ENCODE measurements at places on chromosomes 2 and 18.

- no peak for DNase-seq
Observed at GRCh38 chr2:150467621-150467963, 19.9 kb downstream of the RND3 start.

- DNase-seq = no peak
Observed at GRCh38 chr2:138223319-138223718, 259.0 kb downstream of the HNMT start.

GRCh38 chr18:9101730-9102507, 580 bp upstream of the NDUFV2 start:
- DNase-seq = peak; percentile 30

- no peak for DNase-seq
Observed at GRCh38 chr2:105249181-105249580, 7.6 kb downstream of the GPR45 start.

GRCh38 chr2:8154936-8155335, 526.9 kb upstream of the ID2 start:
- no peak for DNase-seq

- DNase-seq = no peak
Observed at GRCh38 chr2:202932425-202933138, 20.5 kb downstream of the CARF start.

DNA sequence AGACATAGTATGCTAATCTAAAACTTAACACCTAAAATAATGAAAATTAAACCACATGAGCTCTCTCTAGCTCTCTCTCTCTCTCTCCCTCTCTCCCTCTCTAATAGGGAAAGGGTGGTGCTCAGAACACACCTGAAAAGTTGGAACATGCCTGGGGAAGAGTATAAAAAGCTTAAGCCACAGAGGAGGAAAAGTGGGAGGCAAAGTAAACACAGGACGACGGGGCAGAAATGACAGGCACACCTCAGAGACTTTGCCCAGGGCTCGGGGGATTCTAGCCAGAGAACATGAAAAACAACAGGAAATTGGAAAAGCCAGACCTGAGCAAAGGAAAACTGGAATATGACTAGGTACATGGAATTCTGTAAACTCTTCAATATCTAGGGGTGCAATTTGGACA, 666.1 kb downstream of the BCL11A start:
- DNase-seq = no peak

DNA sequence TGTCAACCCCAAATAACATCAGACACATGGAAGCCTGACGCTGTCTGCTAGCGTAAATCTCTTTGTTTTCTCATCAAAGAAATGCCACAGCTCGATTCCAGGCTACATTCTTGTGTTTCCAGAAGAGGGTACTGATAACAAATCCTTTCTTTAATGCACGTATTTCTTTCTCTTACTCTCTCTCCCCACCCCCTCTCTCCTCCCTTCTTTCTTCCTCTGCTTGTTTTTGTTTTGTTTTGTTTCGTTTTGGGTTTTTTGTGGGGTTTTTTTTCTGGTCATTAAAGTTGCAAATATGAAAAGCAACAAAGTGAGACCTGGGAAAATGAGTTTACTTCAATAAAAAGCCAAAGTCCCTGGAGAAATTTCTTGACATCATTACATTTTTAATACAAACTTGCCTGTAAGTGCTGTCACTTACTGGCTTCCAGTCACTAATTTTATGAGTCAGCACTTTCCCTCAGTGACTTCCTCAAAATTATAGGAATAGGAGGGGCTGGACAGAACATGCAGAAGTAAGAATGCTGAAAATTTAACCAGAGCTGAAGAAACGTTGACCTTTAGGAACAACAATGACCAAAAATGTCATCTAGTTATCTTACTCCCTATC, 106.7 kb upstream of the NABP1 start:
- DNase-seq = no peak

Measured in renal cortex interstitium (tissue), 15 donors.